Pons (tissue), 1 donor: ENCODE measurements at places on chromosomes 7 and 10.

DNA sequence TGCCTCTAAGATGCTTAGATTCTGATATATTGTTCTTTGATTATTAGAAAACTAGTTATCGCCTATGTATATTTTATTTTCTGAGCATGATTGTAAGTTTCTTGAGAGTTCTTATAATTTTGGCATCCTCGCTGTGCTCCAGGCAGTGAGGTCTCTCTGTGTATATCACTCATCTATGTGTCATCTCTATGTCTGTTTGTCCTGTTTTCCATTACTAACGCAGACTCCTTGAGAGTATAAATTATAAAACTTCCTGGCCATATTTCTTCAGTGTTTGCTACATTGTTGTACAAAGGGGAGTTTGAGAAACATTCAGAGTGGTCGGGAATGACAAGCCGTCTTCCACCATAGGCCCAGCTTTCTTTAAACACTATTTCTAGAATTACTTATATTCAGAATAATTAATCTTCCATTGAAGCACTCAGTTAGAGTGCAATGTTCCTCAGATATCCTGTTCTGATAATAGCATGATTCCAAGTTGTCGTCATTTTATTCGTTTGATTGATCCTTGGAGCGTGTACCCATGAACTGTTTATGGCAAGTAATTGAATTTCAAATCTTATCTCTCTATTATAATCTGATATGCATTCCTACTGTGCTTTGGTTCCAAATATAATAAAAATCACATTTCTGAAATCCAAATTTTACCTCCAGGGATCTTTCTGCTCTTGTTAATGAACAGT, 206.6 kb downstream of the BAMBI start:
- DNase-seq, result no peak

- no peak for DNase-seq
These were observed 18.8 kb downstream of the IFIT3 start for GRCh38 chr10:89346405-89347254.

DNA sequence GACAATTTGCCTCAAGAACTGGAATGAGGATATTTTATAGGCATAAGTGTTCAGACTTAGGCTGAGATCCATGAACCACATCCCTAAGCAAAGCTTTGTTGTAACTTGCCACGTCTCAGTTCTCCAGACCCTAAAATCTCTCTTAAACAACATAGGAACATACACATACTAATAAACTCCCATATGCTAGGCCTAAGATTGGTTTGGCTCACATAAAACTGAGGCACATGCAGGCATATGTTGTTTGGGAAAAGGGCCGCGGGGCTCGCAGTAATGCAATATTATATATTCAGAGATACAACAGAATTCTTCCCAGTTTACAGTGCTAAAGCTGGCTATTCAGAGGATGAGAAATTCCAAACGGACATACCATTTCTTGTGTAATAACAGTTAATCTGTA, 61.0 kb downstream of the DOCK4 start:
- DNase-seq, result no peak

GRCh38 chr10:87852089-87852488, 11.2 kb downstream of the KLLN start:
- no peak for DNase-seq

DNA sequence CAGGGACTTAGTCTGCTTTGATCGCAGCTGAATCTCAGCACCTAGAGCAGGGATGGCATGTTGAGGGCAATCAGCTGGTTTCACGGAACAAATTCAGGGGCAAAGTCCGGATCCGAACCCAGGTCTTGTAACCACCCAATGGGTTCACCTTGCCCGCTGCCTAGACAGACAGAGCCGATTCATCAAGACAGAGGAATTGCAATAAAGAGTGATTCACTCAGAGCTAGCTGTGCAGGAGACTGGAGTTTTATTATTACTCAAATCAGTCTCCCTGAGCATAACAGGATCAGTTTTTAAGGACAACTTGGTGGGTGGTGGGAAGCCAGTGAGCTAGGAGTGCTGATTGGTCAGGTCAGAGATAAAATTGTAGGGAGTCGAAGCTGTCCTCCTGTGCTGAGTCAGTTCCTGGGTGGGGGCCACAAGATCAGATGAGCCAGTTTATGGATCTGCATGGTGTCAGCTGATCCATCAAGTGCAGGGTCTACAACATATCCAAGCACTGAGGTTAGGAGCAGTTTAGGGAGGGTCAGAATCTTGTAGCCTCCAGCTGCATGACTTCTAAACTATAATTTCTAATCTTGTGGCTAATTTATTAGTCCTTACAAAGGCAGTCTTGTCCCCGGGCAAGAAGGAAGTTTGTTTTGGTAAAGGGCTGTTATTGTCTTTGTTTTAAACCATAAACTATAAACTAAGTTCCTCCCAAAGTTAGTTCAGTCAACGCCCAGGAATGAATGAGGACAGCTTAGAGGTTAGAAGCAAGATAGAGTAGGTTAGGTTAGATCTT, 43.5 kb upstream of the CHST3 start:
- DNase-seq, result no peak

- DNase-seq, result no peak
These were observed 127.5 kb downstream of the COL28A1 start for GRCh38 chr7:7408001-7408770.

DNA sequence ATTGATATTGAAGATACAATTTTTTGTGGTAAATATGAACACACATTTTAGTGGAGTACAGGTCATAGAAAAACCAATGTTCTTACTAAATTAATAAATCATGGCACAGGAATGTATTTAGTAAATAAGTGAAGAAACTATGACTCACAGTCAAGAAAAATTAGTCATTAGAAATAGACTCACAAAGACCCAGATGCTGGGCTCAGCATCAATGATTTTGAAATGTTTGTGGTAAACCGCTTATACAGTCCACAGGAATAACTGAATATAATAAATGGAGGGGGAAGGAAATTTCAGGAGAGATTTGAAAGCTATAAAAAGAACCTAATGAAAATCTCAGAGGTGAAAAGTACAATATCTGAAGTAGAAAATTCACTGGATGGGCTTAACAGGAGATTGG, 138.3 kb upstream of the ADCY1 start:
- DNase-seq, result no peak

- peak; percentile 85 for DNase-seq
These were observed 40.3 kb downstream of the ZC3HC1 start for GRCh38 chr7:130010689-130011412.

GRCh38 chr7:155458878-155459699, 1.2 kb downstream of the EN2 start:
- no peak for DNase-seq

GRCh38 chr7:38147005-38147404, 31.0 kb upstream of the STARD3NL start:
- no peak for DNase-seq

DNA sequence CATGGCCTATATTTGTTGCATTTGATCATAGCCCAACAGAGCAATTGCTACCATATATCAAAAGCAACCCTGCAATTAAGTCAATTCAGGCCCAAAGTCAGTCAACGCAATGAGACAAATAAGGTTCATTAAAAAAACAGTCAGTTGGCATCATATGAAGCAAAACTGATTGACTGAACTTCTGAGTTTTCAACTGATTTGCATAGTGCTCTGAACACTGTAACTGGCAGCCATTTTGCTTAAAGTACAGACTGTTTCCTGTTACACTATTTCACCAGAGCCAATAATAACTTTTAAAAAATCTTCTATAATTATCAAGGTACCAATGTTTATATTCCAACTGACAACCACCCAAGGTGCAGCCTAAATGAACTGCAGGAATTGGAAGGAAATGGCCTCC, 68.4 kb upstream of the RAPGEF5 start:
- no peak for DNase-seq

DNA sequence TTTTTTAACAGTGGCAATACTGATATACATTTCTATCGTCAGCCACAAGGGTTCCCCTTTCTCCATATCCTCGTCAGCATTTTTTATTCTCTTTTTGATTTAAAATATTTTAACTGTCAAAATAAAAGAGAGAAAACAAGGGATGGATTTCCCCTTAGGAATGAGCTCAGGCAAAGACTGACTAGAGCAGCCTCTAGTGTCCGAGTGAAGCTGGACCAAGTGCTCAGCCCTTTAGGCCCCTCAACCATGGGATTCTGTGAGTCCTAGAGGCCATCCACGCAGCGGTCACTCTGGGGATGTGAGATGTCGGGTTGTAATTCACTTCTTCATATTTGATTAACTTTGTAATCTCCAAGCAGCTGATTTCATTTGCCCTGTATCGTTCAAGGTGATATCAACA, 137.4 kb upstream of the RNF32 start:
- DNase-seq, result no peak

DNA sequence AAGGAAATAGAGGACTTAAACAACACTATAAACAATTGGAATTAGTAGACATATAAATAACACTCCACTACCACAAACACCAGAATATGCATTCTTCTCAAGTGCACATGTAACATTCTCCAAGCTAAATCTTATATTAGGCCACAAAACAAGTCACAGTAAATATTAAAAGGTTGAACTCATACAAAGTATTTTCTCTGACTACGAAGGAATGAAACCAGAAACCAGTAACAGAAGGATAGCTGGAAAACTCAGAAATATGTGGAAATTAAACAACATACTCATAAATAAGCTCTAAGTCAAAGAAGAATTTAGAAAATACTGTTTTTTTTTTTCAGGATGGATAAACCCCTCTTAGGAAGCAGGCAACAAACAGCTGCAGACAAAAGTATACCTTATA, 77.4 kb upstream of the IGFBP3 start:
- DNase-seq, result no peak

DNA sequence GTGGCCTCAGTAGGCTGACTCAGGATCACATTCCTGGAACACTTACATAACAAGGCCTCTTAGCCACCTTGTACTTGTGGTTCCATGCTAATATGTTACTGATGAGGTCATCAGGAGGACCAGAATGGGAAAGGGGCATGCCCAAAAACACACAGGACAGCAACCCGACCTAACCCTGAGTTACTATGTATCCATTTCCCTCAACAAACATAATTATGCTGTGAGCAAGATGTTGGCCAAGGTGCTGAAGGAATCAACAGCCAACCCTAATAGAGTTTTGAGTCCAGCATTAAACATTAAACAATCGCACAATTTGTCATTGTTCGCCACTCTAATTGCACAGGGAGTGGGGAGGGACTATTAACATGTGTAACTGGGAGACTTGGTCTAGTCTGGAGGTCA, 129.4 kb downstream of the PLPP4 start:
- no peak for DNase-seq

DNA sequence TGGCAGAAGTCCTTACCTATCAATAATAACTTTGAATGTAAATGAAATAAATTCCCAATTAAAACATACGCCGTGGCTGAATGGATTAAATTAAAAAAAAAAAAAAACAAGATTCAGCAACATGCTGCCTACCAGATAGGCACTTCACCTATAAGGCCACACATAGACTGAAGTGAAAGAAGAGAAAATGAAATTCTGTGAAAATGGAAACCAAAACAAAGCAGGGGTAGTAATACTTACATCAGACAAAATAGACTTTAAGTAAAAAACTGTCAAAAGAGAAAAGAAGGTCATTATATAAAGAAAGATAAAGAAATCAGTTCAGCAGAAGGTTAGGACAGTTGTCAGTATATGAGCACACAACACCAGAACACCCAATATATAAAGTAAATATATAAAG, 55.3 kb downstream of the TCAF1 start:
- no peak for DNase-seq

DNA sequence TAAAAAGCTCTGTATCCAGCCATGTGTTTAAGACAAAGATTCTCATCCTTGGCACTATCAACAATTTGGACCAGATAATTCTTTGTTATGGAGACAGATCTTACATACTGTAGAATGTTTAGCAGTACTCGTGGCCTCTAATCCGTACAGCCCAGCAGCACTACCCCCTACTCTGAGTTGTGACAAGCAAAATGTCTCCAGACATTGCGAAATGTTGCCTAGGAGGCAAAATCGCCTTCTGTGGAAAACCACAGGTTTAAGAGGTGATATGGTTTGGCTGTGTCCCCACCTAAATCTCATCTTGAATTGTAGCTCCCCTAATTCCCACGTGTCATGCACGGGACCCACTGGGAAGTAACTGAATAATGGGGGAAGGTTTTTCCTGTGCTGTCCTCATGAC, 186.7 kb downstream of the CHCHD3 start:
- no peak for DNase-seq

DNA sequence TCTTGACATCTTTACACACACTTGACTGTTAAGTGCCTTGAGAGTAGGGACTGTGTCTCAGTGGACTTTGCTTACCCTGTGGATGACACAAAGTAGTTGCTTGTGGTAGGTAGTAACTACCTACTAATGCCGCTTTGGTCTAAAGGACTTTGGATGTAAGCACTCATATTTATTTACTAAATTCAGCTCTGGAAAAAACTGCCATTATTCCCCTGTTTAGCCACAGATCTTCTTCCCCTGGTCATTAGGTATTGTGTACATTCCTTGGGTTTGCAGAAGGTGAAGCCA, 2.8 kb upstream of the VDAC2 start:
- DNase-seq, result no peak

DNA sequence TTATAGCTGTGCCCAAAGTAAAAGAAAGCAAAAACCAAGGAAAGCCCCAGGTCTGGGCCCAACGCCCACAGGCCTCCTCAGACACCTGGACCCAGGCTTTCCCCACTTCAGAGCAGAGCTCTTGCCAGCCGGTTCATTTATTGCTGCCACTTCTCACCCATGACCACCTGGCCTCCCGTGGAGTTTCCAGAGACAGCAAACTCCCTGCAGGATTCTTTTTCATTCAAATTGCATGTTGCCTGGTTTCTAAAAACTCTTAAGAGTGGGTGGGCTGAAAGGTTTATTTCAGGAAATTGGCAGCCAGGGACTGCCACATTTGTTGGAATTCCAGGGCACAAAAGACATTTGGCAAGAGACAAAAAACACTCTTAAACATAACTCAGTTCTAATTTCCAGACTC, 4.7 kb downstream of the VOPP1 start:
- no peak for DNase-seq

DNA sequence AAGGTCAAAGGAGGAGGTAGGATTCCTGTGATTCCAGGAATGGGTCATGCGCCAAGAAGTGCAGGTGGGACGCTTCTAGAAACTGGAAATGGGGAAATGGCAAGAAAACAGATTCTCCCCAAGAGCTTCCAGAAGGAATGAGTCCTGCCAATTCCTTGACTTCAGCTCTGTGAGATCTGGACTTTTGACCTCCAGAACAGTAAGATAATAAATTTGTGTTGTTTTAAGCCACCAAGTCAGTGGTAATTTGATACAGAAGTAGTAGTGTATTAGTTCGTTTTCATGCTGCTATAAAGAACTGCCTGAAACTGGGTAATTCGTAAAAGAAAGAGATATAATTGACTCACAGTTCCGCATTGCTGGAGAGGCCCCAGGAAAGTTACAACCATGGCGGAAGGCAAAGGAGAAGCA, 178.6 kb upstream of the GALNT17 start:
- DNase-seq, result no peak

DNA sequence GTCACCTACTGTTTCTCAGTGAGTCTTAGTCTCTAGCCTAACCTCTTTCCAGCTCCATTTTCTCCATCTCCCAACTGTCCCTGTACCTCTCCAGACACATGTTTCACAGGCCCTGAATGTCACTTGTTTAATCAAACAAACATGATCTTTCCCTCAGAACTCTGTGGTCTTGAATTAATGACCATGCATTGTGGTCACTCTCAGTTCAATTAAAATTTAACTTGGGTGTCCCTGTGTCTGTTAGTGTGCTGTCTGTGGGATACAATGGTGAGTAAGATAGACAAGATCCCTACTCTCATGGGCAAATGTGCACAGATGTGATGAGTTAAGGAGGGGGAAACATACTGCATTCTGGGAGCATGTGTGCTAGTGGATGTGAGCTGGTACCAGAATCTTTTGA, 65.0 kb downstream of the RBM33 start:
- no peak for DNase-seq

- DNase-seq, result no peak
These were observed 16.1 kb downstream of the CALU start for GRCh38 chr7:128755075-128755818.
